Cardiac fibroblast (primary cell): ENCODE measurements at places on chromosomes 7 and 10.
A peak's percentile ranks its signal among the peaks of the same experiment; 100 is the strongest.

DNA sequence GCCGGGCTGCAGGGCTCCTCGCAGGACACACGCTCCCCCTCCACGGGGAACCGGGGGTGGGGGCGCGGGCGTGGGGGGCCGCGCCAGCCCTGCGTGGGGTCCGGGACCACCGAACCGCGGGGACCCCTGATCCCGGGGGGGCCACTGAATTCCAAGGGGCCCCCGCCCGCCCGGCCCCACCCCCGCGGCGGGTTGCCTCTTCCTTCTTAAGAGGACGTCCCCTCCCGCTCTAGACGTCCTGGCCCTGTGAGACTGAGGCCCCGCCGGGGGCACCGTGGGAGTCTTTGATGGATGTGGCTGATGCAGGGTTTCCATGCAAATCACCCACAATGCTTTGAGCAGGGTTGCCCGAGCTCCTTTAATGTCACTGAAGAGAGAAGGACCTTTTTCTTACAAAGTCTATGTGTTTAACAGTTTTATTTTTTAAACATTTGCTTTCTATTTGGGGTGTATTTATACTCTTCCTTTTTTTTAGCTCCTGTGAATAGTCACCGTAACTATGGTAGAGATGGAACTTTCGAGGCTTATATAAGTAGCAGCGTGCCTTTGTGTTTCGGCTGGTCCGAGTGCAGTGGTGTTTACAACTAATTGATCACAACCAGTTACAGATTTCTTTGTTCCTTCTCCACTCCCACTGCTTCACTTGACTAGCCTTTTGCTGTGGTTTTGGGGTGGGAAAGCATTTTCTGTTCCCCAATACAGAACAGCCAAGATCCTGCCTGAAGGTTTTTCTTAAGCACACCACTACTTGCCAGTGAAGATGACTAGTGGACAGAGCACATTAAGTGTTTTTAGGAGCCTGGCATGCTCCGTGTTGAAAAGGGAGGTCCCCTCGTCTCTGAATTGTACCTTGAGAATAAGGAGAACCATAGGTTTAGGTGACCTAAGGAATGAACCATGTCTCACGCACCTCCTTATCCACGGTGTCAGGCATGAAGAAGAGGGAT, 44.8 kb downstream of the PDIA4 start:
- DNase-seq: peak; percentile 86

DNA sequence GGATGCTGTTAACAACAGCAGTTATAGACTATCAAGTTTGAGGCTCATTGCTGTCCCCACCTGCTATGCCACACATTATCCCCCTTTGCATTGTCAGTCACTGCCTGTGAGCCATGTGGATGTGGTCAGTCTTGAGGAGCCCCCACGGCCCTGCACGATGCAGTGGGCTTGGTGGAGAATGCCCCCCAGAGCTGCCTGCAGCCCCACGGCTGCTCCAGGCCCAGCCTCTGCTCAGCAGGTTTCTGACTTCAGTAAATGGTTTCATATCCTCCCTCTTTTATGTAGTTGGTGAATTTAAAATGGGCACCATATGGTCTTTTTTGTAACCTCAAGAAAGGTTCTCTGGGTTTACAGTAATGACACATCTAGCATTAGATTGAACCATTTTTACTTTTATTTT, 164.1 kb downstream of the EBF3 start:
- no peak for DNase-seq

DNA sequence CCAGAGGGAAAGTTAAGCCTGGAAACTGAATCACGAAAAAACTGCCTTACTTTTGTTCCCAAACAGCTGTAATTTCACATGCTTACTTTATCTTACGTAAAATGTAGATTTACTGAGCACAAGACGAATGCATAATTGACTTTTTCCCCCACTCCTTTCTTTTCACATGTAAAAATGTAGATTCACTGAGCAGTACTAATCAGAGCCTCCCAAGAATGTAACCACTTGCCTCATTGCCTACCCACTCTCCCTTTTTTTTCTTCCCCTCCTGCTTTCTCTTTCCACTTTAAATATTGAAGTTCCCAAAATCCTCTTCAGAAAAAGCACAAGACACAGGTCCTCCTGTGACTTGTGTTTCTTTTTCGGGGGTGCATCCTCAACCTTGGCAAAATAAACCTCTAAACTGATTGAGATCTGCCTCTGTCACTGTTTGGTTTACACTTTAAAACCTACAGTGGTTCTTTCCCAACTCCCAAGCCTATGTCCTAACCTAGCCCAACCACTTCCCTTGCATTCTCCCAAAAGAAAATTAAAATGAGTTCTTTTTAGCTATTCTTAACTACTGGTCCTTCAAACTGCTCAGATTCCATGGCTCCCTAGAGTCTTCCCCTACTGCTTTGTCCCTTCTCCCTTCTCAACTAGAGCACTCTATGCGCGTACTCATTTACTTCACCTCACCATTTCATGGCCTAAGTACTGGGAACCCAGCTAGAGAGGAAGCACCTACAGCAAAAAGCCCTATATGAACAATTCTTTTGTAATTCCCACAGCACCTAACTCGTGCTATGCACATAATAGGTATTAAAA, 236.6 kb upstream of the MKLN1 start:
- no peak for DNase-seq

GRCh38 chr10:4399556-4399955, 426.5 kb upstream of the AKR1E2 start:
- peak; percentile 45 for DNase-seq
